ENCODE measurements at places on chromosomes 13 and 19.

DNA sequence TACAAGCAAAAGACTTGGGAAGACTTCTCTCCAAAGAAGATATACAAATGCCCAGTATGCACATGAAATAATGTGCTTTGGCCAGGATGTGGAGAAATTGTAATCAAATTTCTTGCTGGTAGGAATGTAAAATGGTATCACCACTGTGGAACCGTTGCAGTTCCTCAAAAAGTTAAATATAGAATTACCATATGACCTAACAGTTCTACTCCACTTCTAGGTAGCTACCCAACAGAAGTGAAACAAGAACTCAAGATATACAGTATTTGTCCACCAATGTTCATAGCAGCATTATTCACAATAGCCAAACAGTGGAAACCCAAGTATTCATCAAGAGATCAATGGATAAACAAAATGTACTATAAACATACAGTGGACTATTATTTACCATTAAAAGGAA lies 95.0 kb upstream of the KLF5 start:
- no peak for DNase-seq

DNA sequence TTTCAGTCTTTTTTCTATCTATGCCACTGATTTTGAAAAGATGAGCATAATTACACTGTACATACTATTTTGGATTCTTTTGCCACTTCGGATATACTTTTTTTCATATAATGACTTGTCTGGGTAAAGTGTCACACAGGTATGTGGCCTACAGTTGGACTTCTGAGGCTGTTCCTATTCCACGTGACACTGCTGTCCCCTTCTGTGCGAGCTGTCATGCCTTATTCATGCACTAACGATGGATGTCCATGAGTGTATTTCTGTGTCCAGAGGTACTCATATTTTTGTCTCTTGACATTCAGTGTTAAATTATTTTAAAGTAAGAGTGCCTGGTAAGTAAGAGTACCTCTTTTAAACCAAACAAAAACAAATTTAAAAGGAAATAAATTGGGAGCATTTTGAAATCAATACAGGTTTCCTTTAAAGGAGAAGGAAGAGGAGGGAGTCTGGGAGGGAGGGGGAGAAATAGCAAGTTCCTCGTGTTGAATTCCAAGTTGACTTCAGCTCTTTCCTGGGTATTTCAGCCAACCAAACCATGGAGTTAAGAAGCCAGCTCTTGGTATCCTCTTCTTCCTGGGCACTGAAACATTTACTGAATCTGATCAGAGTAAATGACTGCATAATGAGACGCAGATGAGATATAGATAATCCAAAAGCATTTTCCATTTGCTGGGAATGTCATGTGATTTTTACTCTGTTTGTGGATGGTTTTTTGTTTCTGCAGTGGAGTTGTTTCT lies 61.3 kb downstream of the TNFRSF19 start:
- no peak for DNase-seq

- DNase-seq, result no peak
Observed at GRCh38 chr19:2176337-2176994, 12.7 kb downstream of the DOT1L start.

- DNase-seq, result no peak
Observed at GRCh38 chr19:3503036-3503572, 2.6 kb upstream of the DOHH start.

- no peak for DNase-seq
Observed at GRCh38 chr13:88887045-88887662, 1216.0 kb downstream of the SLITRK5 start.

- DNase-seq, result no peak
Observed at GRCh38 chr13:95982144-95982543, 71.1 kb downstream of the UGGT2 start.

DNA sequence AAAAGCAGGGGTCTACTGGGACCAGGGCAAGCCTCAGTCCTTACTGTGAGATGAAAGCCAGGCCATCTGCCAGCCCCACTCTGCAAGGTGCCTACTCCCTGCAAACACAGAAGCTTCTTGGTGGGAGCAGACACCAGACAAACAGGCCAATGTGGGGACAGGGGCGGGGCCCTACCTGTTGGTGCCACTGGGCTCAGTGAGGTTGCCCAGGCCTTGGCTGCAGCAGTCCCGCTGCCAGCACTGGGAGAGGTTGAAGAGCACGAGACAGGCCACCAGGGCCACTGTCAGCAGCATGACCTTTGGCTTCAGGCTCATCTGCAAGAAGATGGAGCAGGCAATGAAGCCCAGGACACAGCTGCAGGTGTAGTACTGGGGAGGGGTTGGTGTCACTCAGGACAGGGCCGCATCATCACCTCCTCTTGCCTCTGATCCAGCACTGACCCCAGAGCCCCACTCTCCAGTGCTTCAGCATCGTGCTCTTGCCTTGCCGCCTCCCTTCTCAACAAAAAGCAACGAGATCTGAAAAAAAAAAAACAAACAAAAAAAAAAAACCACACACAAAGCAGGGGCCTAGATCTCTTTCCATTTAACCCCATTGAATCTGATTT lies 72.6 kb downstream of the NBEA start:
- no peak for DNase-seq

DNA sequence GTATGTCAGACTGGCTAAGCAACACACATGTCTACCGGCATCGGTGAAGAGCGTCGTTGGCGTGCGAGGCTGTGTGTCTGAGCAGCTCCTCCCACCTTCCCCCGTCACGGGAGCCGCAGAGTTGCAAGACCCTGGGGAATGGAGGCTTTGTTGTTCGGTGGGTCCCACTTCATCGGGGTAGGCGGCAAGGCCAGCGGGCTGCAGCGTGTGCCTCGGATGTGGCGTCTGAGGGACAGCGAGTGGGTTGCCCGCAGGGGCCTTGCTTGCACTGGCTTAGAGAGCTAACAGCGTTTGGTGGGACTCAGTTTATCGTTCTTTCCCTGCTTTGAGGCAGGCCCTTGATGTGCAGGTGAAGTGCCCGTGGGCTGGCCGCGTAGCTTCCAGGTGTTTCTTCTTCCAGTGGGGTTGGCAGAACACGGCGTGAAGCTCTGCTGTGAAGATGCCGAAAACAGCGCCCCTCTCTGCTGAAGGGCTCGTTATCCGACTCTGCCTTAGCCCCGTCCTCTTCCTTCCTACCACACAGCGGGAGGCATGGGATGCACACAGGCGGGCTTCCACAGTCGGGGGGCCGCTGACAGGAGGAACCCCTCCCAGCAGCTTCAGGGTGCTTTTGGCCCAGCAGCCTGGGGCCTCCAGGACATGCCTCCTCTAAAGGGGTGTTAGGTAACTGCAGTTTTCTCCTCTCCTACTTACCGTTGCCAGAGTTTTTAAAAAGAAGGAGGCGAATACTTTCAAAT lies 85.2 kb downstream of the ATP11A start:
- DNase-seq, result no peak

DNA sequence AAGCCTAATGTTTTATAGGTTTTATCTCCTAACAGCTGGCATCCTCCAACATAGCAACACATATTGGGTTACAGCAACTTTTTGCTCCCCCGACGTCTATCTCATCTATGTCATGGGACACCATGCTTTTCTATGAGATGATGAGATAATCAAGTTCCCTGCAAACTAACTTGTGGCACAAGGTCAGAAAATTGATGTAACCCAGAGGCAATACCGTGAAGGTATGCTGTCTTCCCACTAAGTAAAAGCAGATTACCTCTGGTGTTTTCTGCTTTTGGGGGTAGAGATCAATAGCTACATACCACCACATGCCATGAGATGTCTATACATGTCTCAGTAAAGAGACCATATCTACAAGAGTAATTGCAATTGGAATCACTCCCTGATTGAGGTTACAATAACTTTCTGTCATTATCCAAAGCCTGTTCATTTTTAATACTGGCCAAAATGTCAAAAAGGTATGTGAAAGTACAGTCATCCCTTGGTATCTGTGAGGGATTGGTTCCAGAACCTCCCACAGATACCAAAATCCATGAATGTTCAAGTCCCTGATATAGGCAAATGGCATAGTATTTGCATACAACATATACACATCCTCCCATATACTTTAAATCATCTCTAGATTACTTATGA lies 131.3 kb downstream of the CYSLTR2 start:
- no peak for DNase-seq

DNA sequence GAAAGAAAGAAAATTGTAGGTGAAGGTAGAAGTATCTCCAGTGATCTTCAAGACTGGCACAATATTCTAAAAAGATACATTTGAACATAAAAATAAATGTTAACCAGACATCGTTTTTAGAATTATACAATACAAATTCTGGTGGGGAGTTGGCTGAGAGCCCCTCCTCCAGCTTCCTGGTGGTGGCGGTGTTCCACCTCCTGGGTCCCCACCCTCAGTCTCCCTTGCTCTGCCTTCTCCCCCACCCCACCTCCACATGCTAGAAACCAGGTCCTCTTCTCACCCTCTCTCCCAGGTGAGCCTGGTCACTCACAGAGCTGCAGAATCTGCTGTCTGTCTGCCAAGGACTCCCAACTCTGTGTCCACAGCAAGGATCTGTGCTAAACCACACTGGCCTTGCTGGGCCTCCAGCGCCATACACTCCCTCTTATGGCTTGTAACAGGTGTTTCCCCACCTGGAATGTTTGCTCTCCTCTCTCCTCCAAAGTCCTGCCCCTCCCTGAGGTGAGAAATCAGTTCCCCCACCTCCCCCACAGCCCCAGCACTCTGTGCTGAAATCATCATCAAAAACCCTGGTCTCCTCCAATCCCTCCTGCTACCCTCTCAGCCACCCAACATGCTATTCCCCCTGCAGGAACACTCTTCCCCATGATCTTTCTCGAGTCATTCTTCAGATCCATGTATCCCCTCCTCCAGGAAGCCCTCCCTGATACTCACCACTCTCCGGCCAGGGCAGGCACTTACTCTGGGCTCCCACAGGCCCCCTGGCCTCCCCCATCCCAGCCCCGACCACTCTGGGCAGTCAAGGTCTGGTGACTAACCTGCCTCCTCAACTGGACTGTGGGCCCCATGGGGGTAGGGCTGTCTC lies 20.5 kb upstream of the CYP2S1 start:
- no peak for DNase-seq

- DNase-seq, result no peak
Observed at GRCh38 chr13:27962128-27962841, 6.8 kb downstream of the CDX2 start.

DNA sequence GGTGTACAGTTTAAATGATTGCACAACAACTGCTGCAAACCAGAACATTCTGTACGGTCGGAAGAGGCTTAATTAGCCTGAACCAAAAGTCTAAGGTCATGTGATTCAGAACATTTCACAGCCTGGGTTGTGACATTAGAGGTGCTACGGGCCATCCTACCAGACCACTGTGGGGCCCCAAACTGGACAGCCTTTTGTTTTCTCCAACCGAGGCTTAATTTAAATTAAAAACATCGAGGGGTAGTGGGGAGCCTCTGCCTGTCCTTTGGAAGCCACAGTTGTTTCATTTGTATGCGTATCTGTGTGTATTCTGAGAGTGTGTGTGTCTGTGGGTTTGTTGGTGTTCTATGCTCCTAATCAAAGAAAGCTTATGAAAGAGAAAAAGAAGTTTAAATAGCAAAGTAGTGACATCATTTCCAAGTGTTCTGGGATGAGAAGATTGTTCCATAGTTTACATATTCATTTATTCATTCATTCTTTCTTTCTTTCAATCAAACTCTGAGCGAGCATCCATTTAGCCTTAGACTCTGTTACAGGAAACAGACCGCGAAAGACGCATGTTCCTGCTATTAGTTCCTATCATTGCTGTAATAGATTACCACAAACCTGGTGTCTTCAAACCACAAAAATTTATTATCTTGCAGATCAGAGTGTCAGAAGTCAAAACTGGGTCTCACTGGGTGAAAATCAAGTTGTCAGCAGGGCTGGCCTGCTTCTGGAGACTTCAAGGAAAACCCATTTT lies 444.8 kb downstream of the FOXO1 start:
- DNase-seq, result peak; percentile 53

DNA sequence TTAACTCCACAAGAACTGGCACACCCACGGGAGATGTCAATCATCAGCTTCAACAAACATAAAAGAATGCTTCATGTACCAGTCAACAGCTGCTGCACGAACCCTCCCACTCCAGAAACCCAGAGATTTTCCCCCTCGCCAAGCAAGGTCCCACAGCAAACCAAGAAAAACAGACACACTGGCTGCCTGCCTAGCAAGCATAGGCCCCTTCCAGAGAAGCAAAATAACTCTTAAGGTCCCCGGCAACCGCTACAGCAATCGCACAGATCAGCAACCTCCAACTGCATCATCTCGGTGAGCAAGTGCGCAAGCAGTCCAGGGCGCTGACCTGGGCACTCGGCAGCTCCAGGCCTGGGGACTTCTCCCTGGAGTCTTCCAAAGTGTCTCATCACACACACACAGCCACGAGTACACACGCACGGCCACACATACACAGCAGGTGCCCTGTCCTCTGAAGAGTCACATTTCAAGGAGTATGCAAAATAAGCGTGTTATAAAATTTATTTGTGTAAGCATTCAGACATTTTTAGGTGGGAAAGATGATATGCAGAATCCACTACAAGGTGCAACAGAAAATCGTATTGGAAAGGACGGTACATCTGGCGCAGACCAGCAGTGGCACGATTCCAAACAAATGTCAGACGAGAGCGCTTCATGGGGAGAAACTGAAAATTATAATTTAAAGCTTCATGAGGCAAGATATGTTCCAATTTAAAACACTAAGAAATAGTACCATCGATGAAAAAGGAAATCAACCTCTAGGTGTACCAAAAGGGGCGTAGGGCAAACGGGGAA lies 125.0 kb downstream of the STK24 start:
- DNase-seq, result no peak

GRCh38 chr13:106998664-106999063 lies 430.7 kb upstream of the ARGLU1 start:
- DNase-seq, result no peak

- no peak for DNase-seq
Observed at GRCh38 chr13:63605962-63606361, 2190.3 kb upstream of the PCDH20 start.

DNA sequence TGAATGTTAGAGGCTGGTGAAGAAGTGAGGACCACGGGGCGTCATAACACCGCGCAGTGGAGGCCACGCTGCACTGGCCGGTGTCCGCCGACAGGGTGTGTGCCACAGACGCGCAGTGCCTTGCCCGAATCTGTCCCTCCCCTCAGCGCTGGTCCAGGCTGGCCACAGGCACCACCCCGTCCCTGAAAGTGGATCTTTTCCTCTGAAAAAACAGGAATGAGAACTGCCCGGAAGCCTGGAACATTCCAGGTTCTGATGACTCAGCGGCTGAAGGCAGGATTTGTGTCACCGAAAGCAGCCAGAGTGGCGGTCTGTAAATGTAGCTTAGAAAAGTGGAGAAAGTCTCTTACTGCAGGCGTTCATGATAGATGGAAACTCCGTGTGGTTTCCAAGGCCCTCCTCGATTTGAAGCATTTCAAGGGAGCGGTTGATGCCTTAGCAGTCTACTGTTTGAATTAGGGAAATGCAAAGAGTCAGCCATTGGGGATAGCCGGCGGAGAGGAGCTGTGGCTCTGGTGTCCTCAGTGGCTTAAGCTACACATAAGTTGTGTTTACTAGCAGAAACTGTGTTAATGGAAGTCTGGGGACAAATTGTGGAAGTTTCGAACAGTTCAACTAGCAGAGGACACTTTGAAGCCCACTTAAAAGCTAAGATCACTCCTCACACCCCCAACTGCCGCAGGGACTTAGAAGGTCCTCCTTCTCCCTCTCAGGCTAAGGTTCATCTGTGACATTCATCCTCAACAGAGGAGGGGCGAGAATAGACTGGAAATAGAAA lies 70.8 kb downstream of the NUFIP1 start:
- DNase-seq, result peak; percentile 81

- DNase-seq, result peak; percentile 77
Observed at GRCh38 chr19:51440846-51441409, 17.3 kb downstream of the SIGLEC8 start.

Measured in T-helper 2 cell treated with Interferon-gamma antibody and Interleukin-4, amounts not matched to agents 5 μg/mL and 100 μg/mL, for 36 hours (primary cell).